ENCODE measurements at places on chromosomes 7 and 10.
A peak's percentile ranks its signal among the peaks of the same experiment; 100 is the strongest.

- no peak for DNase-seq
Observed at GRCh38 chr7:75050501-75050900, 23.1 kb downstream of the RCC1L start.

DNA sequence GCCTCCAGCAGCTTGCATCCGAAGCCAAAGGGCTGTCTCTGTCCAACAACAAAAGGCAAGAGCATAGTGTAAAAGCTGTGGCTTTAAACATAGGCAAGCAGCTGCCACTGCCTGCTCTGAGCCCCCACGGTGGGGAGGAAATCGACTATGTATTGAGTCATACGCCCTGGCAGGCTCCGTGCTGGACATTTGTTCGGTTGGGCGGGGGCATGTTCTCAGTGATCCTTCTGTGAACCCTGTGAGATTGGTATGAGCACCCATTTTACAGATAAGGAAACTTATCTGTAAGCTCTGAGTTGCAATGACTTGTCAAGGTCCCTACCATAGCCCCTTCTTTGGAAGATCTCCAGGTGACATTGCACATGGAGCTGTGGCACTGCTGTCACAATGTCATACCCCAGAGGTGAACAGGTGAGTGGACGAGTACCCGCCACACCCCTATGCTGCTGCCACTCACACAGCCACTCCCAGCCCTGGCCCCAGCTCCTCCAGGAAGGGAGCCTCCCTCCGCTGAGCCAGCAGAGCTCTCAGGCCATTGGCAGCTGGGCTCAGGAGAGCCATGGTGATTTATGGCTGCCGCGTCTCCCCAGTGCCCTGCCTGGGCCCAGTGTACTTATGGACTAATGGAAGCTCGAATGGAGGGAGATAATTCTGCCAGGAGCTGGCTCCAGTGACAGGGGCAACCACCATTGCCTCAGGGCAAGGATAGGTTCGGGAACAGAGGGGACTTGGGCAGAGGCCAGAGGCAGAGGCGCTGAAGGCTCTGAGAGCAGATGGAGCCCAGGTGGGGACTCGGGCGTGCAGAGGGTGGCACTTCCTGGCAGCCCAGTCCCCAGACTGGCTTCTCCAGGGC lies 43.7 kb downstream of the UNC5B start:
- DNase-seq = peak; percentile 19

DNA sequence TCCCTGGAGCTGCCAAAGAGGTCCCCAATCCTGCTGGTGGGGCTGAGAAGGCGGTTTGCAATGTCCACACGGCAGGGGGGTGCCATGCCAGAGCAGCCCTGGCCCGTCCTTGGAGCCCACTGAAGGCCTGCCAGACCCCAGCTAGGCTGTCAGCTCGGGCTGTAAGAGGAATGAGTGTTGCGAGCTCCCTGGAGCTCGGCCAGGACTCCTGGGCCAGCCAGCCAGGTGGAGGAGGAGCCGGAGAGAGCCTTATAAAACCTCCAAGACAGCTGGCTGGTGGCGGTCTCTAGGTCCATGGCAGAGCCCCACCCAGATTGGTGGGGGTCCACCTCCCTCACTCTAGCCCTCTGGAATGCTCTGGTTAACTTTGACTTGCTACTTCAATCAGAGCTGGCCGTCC lies 55.1 kb upstream of the CALN1 start:
- DNase-seq = no peak

- DNase-seq = no peak
Observed at GRCh38 chr7:21948364-21948763, 2.7 kb upstream of the CDCA7L start.

DNA sequence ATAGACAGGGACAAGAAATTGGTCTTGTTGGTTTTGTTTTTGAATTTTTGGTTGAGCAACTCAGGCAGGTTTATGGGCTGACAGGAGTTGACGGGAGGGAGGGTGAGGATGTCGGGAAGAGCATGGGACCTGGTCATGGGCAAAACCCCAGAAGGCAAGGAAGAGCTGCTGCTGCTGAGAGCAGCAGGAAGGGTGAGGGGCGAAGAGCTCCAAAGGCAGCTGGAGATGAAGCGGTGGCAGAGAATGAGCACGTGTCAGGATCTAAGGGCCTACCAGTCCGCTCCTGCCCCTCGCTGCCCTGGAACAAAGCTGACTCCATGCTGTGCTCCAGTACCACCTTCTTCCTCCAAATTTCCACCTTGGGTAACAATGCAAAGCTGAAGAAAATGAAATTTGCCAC lies 84.3 kb downstream of the ARHGAP22 start:
- DNase-seq = no peak

Data from NCI-H2227 treated with DMSO at 0.1 percent for 48 hours (cell line).